Tibial nerve (tissue), 4 donors: ENCODE measurements at places on chromosomes 6 and 20. TPM values are rescaled to one million over a fixed set of nuclear protein-coding genes. Genes with fewer than 3 reads are reported as not detected.

- DNase-seq: no peak
- no peaks in the 10 kb centered on the region for H3K36me3 ChIP-seq
- no peaks in the 10 kb centered on the region for H3K4me1 ChIP-seq
- H3K27ac ChIP-seq: no peak overlapping the region
Measured at GRCh38 chr20:58480551-58481336, 34.5 kb downstream of the APCDD1L start.

DNA sequence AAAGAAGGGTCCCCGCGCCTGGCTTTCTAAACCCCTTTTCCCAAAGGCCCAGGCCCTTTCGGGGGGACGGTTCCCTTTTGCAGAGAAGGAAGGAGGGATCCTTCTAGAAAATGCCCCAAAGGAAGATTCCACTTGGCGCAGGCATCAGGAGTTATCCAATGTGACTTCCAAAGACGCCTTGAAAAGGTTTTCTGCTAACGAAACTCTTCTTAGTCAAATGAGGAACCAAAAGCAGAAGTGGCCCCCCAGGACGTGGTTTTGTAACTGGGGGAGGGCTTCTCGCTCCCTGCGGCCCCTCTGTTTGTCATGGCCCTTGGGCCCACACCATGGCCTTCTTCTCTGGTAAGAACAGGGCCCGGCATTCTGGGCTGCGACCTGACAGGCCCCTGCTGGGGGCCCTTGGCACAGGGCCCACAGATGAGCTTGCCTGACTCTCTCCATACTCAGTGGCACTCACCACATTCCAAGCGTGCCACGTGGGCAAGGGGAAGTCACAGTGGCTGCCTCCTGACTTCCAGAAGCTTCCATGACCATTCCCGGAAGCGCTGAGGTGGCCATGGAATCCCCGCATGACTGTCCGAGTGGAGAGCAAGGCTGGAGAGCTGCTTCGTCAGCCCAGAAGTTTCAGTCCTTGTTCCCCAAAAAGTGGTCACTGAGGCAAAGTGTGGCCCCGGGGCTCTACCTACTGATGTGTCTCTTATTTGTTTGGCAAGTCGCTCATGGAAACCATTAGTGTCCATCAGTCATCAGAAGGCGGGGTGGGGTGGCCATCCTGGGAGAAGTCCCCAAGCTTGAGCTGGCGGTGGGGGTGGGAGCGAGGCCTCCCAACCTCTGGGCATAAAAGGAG, 834 bp upstream of the CTSZ start:
- H3K4me1 ChIP-seq: peaks cover 34% of the 10 kb centered on the region
- peak overlapping the region; percentile 65 for H3K4me3 ChIP-seq
- no peaks in the 10 kb centered on the region for H3K36me3 ChIP-seq

- no peak for DNase-seq
- no peaks in the 10 kb centered on the region for H3K27me3 ChIP-seq
Measured at GRCh38 chr20:1562622-1563021, 5.1 kb upstream of the SIRPD start.

- H3K27ac ChIP-seq: peak overlapping the region; percentile 17
- no peak for DNase-seq
- no peaks in the 10 kb centered on the region for H3K27me3 ChIP-seq
Measured at GRCh38 chr6:30955367-30956042, 14.7 kb downstream of the MUCL3 start.

DNA sequence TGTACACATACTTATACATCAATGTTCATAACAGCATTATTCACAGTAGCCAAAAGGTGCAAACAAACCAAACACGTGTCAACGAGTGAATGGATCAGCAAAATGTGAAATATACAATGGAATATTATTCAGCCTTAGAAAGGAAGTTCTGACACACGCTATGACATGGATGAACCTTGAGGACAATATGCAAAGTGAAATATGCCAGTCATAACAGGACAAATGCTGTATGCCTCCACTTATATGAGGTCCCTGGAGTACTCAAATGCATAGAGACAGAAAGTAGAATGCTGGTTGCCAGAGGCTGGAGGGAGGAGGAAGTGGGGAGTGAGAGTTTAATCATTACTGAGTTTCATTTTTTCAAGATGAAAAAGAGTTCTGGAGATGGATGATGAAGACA, 37.8 kb upstream of the IGF2R start:
- no peak overlapping the region for H3K27ac ChIP-seq
- no peaks in the 10 kb centered on the region for H3K27me3 ChIP-seq
- no peak for DNase-seq
- H3K36me3 ChIP-seq: no peaks in the 10 kb centered on the region
- H3K4me1 ChIP-seq: no peaks in the 10 kb centered on the region
- no peak overlapping the region for H3K4me3 ChIP-seq

Gene NRSN2
- total RNA-seq: 20.9 TPM

Gene GSTA2
- total RNA-seq: not detected

DNA sequence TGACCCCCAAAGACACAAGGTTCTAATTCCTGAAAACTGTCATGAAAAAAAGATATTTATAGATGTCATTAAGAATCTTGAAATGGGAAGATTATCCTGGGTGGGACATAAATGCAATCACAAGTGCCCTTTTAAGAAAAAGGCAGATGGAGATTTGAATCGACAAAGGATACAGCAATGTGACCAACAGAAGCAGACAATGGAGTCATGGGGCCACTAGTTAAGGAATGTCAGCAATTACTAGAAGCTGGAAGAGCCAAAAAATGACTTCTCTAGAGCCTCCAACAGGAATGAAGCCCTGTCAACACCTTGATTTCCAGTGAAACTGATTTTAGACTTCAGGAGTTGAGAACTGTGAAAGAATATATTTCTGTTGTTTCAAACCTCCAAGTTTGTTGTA, 448.5 kb downstream of the MEI4 start:
- no peak overlapping the region for H3K27ac ChIP-seq
- H3K4me1 ChIP-seq: no peaks in the 10 kb centered on the region
- no peaks in the 10 kb centered on the region for H3K27me3 ChIP-seq
- no peak overlapping the region for H3K4me3 ChIP-seq
- DNase-seq: no peak
- no peaks in the 10 kb centered on the region for H3K36me3 ChIP-seq

Gene MUC22
- total RNA-seq: not detected
